ENCODE measurements at places on chromosomes 2 and 18.

GRCh38 chr2:101675512-101675911, 22.0 kb upstream of the MAP4K4 start:
- no peak for DNase-seq

- no peak for DNase-seq
These were observed 144.0 kb downstream of the TMEM163 start for GRCh38 chr2:134574611-134575330.

DNA sequence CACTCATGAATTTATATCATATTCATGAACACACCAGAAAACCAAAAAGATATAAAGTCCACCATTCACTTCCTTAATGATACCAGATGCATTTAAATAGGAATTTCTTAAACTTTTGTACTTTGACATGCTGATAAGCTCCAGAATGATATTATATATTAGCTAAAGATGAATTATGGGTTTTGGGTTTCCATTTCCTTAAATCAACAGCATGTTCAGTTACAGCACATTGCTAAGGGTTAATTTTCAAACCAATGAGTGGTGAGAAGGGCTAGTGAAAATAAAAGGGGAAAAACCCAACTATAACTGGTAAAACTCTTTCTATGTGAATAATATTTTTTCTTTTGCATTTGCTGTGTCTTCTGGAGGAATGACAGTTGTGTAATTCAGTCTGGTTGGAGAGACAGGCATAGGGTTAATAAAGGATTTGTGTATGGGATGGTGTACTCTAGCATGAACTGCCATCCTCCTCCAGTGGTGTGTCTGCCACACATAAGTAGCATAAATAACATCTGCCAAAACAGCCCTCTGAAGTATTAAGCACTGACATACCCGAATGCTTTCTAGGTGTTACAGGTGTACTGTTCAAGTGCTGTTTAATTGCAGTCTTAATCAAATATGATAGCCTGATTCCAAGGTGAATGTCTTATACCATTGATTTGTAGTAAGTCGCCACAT, 19.3 kb upstream of the CPS1 start:
- DNase-seq: no peak

DNA sequence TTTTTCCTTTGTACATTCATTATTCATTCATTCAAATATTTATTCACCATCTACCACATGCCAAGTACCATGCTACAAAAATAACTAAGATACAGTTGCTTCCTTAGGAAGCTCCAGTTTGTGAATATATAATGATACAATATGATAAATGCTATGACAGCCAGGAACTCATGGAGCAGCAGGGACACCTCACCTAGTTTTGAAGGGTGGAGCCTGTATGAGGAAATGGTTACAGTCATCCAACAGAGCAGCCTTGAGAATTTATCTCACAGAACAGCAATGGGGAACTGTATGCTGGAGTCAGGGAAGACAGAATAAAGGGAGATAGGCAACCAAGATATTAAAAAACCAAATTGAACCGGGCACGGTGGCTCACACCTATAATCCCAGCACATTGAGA, 124.0 kb downstream of the OSBPL1A start:
- DNase-seq: no peak

- DNase-seq: no peak
These were observed 664.2 kb downstream of the TDRD15 start for GRCh38 chr2:21787941-21788340.

GRCh38 chr2:168120310-168120709, 127.1 kb downstream of the STK39 start:
- DNase-seq: no peak

DNA sequence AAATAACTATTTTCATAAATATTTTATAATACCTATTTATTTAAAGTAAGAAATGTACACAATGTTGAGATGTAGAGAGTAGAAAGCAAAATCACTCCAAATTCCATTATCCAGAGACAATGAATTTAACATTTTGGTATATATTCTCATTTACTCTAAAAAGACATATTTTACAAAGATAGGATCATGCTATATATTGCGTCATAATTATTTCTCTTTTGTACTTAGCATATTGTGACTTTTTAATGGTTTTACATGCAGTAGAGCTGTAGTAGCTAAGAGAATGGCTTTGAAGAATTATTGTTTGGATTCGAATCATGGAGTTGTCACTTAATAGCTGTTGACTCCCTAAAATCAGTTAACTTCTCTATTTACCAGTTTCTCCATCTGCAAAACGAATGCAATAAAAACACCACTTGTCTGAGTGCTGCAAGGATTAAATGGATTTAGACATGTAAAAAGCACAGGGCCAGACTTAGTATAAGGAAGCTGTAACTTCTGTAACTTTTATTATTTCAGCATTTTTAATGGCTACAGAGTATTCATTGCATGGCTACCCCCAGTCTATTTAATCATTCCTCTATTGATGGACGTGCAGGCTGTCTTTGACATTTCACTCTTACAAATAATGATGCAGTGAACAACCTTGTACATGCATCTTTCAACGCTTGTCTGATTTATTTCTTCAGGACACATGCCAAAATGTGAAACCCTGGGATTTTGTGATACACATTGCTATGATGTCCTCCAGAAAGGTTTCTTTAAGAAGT, 33.2 kb downstream of the KCNS3 start:
- DNase-seq: no peak

DNA sequence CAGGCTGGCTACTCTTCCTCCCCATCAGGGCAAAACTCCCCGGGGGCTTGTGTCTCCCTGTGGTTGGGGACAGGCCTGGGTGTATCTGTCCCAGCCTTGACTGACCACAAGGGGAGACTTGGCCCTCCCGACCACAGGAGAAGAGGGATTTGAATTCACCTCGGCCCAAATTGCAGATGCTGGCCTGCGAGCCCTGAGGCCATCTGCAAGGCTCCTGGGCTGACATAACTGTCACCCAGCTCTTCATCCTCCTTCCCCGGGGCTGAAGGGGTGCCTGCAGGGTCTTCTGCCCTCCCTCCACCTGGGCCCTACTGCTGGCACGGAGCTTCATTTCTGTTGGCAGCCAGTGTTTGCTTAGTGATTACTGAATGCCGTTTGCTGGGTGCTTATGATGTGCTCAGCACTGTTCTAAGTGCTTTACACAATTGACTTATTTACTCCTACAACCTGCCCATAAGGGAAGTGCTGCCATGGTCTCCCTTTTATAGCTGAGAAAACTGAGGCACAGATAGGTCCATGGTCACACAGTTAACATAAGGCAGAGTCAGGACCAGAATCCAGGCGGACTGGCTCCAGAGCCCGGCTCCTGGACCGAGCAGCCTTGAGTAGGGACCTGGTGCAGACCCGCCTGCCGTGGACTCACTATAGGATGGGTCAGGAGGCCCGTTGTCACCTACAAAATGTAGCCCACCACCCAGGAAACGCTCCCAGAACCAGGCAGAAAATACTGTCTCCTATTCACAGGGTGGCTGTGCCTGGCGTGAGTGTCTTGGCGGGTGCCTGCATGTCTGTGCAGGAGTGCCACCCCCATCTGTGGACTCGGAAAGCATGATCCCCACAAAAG, 18.9 kb downstream of the STEAP3 start:
- no peak for DNase-seq

GRCh38 chr2:11788461-11789124, 42.2 kb downstream of the LPIN1 start:
- DNase-seq: no peak

GRCh38 chr2:215880970-215881369, 132.4 kb downstream of the MREG start:
- no peak for DNase-seq

GRCh38 chr2:27843992-27844391, 46.2 kb downstream of the RBKS start:
- DNase-seq: no peak

Measured in natural killer cell (primary cell).